CD8-positive, alpha-beta memory T cell (primary cell): ENCODE measurements at places on chromosomes 1 and 21. TPM values are rescaled to one million over a fixed set of nuclear protein-coding genes. Genes with fewer than 3 reads are reported as not detected.

EFCAB14 gene
- total RNA-seq, result 43.5 TPM

DNA sequence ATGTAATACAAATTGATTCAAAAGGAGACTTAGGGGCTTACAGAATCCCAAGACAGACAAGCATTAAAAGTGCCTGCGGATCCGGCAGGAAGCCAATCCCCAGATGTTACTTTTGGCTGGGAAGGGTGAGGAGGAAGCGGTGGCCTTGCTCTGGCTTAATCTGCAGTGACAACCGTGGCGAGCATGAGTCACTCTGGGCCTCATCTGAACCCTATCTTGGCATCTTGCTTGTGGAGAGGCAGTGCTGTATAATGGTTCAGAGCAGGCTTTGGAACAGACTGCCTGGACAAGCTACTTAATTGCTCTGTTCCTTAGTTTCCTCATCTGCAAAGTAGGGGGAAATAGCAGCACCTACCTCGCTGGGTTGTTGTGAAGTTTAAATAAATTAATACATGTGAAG is 74.1 kb downstream of the XCL2 start:
- DNase-seq, result peak; percentile 10
- no peak overlapping the region for H3K27ac ChIP-seq
- no peaks in the 10 kb centered on the region for H3K27me3 ChIP-seq
- peaks cover 54% of the 10 kb centered on the region for H3K4me1 ChIP-seq
- no peaks in the 10 kb centered on the region for H3K36me3 ChIP-seq

FBXO2 gene
- total RNA-seq, result 1.8 TPM

- no peak overlapping the region for H3K27ac ChIP-seq
- no peaks in the 10 kb centered on the region for H3K27me3 ChIP-seq
- H3K4me3 ChIP-seq, result no peak overlapping the region
- no peaks in the 10 kb centered on the region for H3K4me1 ChIP-seq
- no peak for DNase-seq
- H3K36me3 ChIP-seq, result no peaks in the 10 kb centered on the region
These were observed 81.8 kb downstream of the LAMC2 start for GRCh38 chr1:183267646-183268431.

DNA sequence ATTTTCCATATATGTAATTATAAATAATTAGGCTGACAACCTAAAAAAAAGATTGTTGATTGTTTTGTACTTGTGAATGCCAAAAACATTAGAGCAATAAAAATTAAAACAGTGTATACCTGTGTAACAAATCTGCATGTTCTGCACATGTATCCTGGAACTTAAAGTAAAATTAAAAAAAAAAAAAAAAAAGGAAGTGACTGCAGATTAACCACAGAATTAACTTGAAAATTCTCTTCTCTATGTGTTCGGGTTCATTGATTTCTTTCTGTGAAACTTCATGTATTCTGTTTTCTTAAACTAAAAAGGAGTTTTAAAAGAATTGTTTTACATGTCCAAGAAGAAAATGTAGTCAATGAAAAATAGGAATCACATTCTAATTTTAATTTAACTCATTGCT is 95.7 kb downstream of the FASLG start:
- H3K27ac ChIP-seq, result no peak overlapping the region
- peaks cover 4% of the 10 kb centered on the region for H3K4me1 ChIP-seq
- no peak for DNase-seq
- no peaks in the 10 kb centered on the region for H3K27me3 ChIP-seq
- H3K4me3 ChIP-seq, result no peak overlapping the region

KCNA3 gene
- 40.5 TPM for total RNA-seq

- no peak overlapping the region for H3K27ac ChIP-seq
- no peaks in the 10 kb centered on the region for H3K36me3 ChIP-seq
- no peak overlapping the region for H3K4me3 ChIP-seq
- DNase-seq, result no peak
These were observed 152.9 kb downstream of the PATJ start for GRCh38 chr1:61895175-61895574.

NKAIN1 gene
- not detected for total RNA-seq

KLHDC7A gene
- total RNA-seq, result not detected

TOMM40L gene
- total RNA-seq, result 26.1 TPM

BGLAP gene
- total RNA-seq, result 0.97 TPM

- DNase-seq, result no peak
- H3K27me3 ChIP-seq, result no peaks in the 10 kb centered on the region
- no peak overlapping the region for H3K27ac ChIP-seq
- no peaks in the 10 kb centered on the region for H3K4me1 ChIP-seq
- H3K4me3 ChIP-seq, result no peak overlapping the region
- no peaks in the 10 kb centered on the region for H3K36me3 ChIP-seq
These were observed 15.4 kb downstream of the VANGL2 start for GRCh38 chr1:160415696-160416290.

MIXL1 gene
- not detected for total RNA-seq
